ENCODE measurements at places on chromosomes 7 and 10.
A peak's percentile ranks its signal among the peaks of the same experiment; 100 is the strongest.

DNA sequence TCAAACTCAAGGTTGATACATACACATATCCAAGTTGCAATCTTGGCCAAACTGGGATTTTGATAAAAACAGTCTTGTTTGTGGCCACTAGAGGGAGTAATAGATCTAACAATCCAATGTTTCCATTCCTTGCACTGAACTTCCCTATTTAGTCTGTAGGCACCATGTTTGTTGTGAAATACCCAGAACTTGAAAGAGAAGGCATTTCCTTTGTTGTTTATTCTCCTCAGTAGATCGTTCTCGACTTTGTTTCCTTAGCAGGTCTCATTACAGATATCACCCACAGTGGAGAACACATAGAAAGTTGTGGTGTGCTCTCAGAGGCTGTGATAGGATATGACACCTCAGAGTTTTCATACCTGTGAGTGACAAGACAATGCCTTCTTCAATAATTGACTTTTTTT lies 70.3 kb upstream of the MXI1 start:
- peak; percentile 38 for DNase-seq

GRCh38 chr10:110840225-110840922 lies 31.4 kb upstream of the PDCD4 start:
- DNase-seq = no peak

DNA sequence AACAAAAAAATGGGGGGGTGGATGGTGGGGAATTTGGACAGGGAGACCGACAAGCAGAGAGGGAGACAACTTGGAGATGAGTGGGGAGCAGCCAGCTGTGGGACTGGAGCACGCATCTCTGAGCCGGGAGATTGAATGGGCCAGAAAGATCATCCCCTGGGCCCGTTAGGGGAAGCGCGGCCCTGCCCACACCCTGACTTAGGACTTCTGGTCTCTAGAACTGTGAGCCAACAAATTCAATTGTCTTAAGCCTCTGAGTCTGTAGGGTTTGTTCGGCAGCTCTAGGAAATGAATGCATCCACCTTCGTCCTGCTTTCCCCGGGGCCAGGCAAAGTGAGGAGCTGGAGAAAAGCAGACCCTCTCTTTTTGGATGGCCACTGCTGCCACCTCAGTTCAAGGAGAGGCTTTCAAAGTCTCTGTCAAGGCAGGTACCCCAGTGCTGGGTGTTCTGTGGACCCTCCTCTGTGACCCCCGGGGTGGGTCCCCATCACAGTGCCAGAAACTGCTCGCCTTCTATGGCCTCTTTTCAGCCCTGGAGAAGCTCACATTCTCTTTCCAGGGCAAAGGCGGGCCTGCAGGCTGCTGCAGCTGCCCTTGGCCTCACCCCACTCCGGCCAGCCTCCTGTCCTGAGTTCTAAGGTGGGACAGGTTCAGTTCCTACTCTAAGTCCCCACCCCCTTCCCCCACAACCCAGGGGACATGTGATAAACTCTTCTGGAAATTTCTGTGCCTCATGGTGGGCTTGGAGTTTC lies 423.2 kb downstream of the RPS24 start:
- no peak for DNase-seq

- DNase-seq = no peak
These were observed 3.8 kb downstream of the LCOR start for GRCh38 chr10:96835899-96836298.

DNA sequence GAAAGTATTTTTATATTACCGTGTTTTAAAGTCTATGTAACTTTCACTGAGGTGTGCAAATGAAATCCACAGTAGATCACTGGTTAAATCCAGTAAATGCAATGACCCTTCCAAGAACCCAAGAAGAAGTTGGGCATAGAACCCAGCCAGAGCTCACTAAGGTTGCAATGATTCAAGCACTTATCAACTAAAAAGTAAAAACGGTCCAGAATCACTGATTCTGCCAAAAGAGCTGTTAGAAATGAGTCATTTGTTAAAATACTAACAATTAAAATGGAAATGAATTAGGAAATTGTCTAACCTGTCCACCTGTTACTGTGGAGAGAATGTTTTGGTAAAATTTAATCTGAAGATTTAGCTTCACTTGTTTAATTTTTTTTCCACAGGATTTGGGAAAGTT lies 74.4 kb downstream of the ANK3 start:
- DNase-seq = no peak

DNA sequence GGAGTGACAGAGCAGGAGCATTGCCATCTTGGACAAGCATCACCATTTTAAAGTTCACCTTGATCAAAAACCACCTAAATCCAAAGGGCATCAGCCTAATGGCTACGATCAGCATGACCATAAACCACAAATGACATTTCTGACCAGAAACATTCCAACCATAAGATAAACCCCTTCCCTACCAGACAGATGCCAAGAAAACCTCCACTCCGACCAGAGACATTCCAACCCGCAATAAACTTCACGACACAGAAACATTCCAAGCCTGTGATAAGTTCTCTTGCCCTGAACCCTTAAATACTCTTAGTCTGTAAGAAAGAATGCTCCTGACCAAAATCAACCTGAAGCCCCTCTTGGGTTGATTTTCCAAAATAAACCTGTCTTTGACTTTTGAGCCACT lies 606.9 kb downstream of the POM121L12 start:
- DNase-seq = no peak
